ENCODE measurements at places on chromosomes 5 and 9. TPM values are rescaled to one million over a fixed set of nuclear protein-coding genes. Genes with fewer than 3 reads are reported as not detected.

- H3K27me3 ChIP-seq = no peaks in the 10 kb centered on the region
- DNase-seq = no peak
- no peaks in the 10 kb centered on the region for H3K36me3 ChIP-seq
Observed at GRCh38 chr9:86535406-86535915, 181.3 kb upstream of the TUT7 start.

DNA sequence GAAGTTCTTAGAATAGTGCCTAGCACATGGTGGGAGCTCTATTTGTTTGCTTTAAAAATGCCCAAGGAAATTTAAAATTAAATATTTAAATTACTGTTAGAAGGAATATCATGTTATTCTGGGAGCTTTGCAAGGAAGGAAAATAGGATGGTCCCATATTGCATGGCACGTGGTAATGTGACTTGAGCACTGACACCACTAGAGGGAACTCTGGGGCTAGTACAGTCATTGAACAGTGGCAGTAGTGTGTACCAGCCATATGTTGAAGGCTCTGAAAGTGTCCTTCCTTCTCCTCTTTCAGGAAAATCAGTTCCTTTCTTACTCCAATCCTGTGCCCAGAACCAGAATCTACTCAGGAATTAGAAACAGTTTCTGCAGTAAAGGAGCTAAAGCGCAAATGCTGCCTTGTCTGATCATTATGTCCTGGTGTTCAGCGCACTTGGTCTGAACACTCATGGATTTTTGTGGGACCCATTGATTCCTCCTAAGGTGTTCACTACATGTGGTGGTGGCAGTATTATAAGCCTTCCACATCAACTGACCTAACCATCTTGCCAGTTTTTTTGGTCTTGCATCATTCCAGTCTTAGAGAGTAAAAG is 54.1 kb downstream of the GDA start:
- H3K36me3 ChIP-seq = no peaks in the 10 kb centered on the region
- no peak overlapping the region for H3K4me3 ChIP-seq
- no peak overlapping the region for H3K27ac ChIP-seq
- H3K4me1 ChIP-seq = peaks cover 4% of the 10 kb centered on the region

Gene IL9
- not detected for total RNA-seq

Gene SLC6A7
- total RNA-seq = not detected

Gene SUSD1
- 3.1 TPM for total RNA-seq

Gene PCDHB5
- total RNA-seq = 3.3 TPM
